ENCODE measurements at places on chromosomes 13 and 19. TPM values are rescaled to one million over a fixed set of nuclear protein-coding genes. Genes with fewer than 3 reads are reported as not detected.

- no peak for DNase-seq
Observed at GRCh38 chr19:2805991-2806649, 13.5 kb upstream of the ZNF554 start.

DNA sequence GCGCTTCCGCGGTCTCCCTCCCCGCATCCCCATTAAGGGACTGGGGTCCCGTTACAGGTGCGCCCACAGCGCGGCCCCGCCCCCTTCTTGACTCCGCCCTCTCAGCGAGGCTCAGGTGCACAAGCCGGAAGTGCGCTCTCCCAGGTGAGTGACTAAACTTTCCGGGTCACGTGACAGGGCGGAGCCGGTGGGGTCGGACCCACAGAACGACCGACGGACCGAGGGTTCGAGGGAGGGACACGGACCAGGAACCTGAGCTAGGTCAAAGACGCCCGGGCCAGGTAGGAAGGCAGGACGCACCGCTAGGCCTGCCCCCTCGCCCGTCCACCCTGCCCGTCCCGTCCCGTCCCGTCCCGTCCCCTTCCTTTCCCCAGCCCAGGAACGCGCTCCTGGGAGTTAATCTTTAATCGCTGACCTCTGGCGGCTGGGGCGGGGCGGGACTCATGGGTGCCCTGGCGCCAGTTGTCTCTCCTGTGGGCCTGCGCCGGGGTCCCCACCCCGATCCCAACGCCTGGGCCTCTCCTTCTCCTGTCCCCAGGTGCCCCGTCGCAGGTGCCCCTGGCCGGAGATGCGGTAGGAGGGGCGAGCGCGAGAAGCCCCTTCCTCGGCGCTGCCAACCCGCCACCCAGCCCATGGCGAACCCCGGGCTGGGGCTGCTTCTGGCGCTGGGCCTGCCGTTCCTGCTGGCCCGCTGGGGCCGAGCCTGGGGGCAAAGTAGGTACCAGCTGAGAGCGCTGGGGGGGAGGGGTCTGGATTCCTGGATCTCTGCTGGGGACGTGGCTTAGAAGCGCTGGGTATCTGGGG lies at the start of gene CRB3:
Gene CRB3 (plus strand): TSS at position 202 of the 804 bp plus-strand sequence. CDS start 431 bp downstream, at position 633.
- DNase-seq = no peak

- no peak for DNase-seq
Observed at GRCh38 chr13:92317066-92317465, 909.5 kb upstream of the GPC6 start.

- no peak for DNase-seq
Observed at GRCh38 chr13:92745258-92745657, 481.3 kb upstream of the GPC6 start.

DNA sequence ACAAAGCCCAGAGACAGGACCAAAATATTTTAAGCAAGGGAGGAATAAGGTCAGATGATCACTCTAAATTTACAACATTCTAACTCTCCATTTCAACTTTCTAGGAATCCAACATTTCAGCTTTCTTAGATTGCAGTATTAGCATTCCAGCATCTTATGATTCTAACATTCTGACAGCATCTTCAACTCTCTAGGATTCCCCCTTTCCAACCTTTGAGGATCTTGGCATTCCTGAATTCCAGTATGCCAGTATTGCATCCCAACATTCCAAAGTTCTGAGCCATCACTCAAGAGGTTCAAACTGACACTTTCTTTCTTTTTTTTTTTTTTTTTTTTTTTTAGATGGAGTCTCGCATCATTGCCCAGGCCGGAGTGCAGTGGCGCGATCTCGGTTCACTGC lies 13.8 kb downstream of the TGFB1 start:
- DNase-seq = no peak

- no peak for DNase-seq
Observed at GRCh38 chr19:4425537-4425936, 23.1 kb downstream of the CHAF1A start.

- no peak for DNase-seq
Observed at GRCh38 chr13:32503727-32504126, 34.9 kb downstream of the N4BP2L2 start.

GRCh38 chr13:36356058-36356457 lies 9.9 kb upstream of the SPART start:
- no peak for DNase-seq

DNA sequence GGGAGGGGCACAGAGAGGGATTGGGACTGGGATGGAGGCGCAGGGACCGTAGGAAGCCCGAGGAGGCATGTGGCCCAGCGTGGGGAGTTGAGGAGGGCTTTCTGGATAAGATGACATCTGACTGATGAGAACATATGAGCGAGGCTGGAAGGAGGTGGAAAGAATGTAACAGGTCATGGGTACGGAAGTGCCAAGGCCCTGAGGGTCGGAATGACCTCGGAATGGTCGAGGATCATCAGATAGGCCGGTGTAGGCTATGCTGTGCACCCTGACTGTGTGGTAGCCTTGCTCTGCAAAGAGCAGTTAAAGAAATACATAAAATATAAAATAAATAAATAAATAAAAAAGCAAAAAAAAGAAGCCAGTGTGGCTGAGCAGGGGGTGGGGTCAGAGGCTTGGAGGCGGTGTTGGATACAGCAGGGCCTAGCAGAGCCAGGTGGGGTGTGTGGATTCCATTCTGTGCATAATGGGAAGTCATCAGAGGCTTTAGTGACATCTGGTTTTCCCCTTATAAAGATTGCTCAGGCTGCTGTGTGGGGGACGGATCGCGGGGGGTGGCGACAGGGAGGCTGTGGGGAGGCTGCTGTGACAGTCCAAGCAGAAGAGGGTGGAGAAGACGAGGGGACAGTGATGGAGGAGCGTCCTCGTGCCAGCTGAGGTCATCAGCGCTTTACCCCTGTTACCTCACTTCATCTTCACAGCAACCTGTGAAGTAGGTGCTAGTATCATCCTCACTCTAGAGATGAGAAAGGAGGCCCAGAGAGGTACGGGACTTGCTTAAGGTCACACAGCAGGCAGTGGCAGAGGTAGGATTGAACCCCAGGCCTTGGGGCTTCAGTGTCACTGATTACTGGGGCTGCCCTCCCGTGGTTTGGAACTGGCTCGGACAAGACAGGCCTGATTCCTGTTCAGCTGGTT lies 5.0 kb downstream of the PAK4 start:
- no peak for DNase-seq

GRCh38 chr13:39559847-39560246 lies 43.1 kb downstream of the LHFPL6 start:
- DNase-seq = no peak

GRCh38 chr13:108669381-108669780 lies 40.0 kb downstream of the MYO16 start:
- DNase-seq = no peak

GRCh38 chr13:77784515-77784914 lies 87.0 kb downstream of the SLAIN1 start:
- no peak for DNase-seq

DNA sequence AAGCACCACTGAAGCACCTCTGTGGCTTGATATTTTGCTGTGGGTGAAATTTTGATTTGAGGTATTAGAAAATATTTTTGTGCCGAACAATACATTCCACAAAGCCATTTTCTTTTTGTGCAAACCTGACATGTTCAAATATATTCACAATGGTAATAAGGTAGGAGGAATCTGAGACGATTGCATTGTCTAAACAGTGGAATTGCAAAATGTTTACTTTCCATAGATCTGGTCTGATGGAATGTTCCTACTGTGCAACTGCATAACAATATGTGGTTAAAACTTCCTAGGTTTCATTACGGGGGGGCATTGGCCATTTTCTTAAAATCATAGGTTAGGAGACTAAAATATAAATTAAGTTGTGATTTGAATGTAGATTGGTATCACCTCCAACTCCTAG lies 42.7 kb upstream of the AKAP11 start:
- no peak for DNase-seq

- DNase-seq = no peak
Observed at GRCh38 chr19:16034958-16035560, 41.2 kb upstream of the TPM4 start.

DNA sequence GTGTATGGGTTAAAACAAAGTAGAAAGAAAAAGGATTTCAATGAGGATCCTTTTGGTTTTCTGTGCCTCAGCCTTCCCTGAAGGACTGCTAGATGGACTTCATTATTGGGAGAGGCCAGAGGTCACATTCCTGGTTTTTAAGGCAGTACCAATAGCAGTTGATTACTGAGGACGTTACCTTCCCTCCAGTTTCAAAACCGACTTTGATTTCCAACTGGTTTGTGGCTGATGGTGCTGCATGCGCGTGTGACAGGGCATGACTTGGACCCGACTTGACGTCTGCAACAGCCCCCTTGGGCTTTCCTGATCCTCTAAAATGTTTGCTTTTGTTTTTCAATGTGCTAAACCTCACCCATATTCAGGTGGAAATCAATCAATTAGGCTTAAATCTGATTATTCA lies 314.3 kb upstream of the ARGLU1 start:
- DNase-seq = no peak

GRCh38 chr13:41554180-41554579 lies 96.8 kb downstream of the RGCC start:
- DNase-seq = no peak

- no peak for DNase-seq
Observed at GRCh38 chr13:84686973-84687372, 804.7 kb upstream of the SLITRK1 start.

- no peak for DNase-seq
Observed at GRCh38 chr19:14061751-14062557, at the start of gene PALM3. Gene PALM3 (minus strand): TSS chr19:14062076. CDS start chr19:14061980, 96 bp downstream.

- DNase-seq = no peak
Observed at GRCh38 chr19:2555422-2556220, 79.7 kb downstream of the GADD45B start.

DNA sequence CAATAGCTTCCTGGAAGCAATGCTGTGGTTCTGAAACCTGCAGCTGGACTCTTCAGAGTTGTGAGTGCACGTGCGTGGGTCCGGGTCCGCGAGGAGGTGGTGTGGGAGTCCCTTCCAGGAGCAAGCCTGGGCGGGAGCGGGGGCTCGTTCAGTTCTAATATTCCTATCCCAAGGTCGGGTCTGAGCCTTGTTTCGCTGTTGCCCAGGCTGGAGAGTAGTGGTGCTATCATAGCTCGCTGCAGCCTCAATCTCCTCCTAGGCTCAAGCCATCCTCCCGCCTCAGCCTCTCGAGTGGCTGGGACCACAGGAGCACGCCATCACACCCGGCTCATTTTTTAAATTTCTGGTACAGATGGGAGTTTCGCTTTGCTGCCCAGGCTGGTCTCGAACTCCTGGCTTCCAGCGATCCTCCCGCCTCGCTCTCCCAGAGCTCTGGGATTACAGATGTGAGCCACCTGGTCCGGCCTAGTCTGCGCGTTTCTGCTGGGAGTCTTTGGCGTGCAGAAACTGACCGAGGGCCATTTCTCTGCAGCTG lies 625 bp downstream of the ZFP82 start:
- peak; percentile 40 for DNase-seq

DNA sequence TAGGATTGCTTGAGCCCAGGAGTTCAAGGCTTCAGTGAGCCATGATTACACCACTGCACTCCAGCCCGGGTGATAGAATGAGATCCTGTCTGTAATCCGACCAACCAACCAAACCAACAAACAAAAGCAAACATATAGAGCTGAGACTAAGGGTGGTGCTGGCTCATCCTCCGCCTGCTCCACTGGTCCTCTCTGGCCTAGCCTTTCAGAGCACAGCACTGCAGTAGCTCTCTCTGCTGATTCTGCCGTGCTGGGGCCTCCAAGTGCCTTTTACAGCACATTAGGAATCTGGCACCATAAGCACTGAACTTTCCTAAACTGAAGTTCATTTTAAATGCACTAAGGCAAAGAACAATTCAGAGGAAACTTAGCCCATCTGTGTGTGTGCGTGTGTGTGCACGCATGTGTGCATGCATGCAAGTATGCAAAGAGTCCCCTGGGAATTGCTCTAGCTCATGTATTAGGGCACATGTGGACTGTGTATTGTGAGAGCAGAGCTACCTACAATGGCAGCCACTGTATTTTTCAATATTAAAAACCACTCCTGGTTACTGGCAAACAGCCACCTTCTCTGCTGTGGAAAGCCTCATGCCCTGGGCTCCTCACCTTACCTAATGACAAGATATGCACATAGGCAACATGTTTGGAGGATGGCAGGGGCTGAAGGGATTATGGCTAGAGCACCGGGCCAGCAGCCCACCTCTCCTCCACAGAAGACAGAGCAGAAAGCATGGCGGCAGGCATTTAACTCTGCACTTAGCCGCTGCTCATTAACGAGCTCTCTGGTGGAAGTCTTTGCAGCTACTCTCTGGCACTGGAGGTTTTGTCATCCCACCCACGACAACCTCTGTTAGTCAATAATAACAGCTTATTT lies 223.1 kb upstream of the TSHZ3 start:
- DNase-seq = no peak

DNA sequence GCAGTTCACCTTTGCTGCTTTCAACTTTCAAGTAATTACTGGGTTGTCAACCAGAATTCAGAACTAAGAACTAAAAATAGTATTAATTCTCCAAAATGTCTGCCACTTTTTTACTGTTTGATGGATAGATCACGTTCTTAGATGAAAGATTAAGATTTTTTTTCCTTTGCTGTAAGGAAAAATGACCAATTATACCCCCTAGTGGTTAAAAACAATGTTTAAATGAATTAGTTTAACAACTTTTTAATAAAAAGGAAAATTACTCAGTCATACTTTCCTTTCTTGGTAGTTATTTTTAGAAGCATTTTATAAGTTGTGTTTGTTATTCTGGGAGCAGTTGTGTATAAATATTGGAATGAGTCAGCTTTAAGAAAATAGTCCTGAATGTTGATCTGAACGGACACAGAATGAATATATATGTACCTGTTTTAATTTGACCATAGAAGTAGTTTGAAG lies 4.6 kb downstream of the TM9SF2 start:
- DNase-seq = no peak

GRCh38 chr19:2575734-2576481 lies 100.0 kb downstream of the GADD45B start:
- DNase-seq = no peak

- DNase-seq = no peak
Observed at GRCh38 chr13:96252903-96253302, 163.0 kb downstream of the HS6ST3 start.

GRCh38 chr19:46537136-46538097 lies 41.8 kb upstream of the PNMA8B start:
- DNase-seq = peak; percentile 65

The PTGER1 gene
- 0.40 TPM for total RNA-seq

The ELOF1 gene
- 55.1 TPM for total RNA-seq

The RUBCNL gene
- total RNA-seq = not detected

The FNDC3A gene
- total RNA-seq = 22.3 TPM

The ZNRF4 gene
- total RNA-seq = not detected

The ZNF160 gene
- 27.4 TPM for total RNA-seq

The ZSCAN22 gene
- total RNA-seq = 4.4 TPM

The ZNF844 gene
- total RNA-seq = 1.5 TPM

The ZNF700 gene
- 24.1 TPM for total RNA-seq

The FGF22 gene
- not detected for total RNA-seq

The NLRP7 gene
- total RNA-seq = not detected

The ZNF460 gene
- total RNA-seq = 55.2 TPM

The PRRG2 gene
- 0.49 TPM for total RNA-seq

The ERVK3-1 gene
- total RNA-seq = 78.3 TPM

The WDR87 gene
- total RNA-seq = not detected

The ICAM4 gene
- total RNA-seq = 0.99 TPM

The CEACAM6 gene
- total RNA-seq = not detected

The PDX1 gene
- not detected for total RNA-seq

The SRRM5 gene
- 0.37 TPM for total RNA-seq

The F7 gene
- not detected for total RNA-seq

Measured in activated CD8-positive, alpha-beta memory T cell treated with anti-CD3 and anti-CD28 coated beads, Interleukin-2, amount 10 ng/mL, durations not matched to agents 7 days and 5 days (primary cell).